ENCODE measurements at places on chromosomes 1 and 21.

- no peak for DNase-seq
Measured at GRCh38 chr21:30348506-30348905, at the start of gene KRTAP23-1. TSS of gene KRTAP23-1 (minus strand) at chr21:30348606. CDS start at chr21:30348606, 0 bp downstream.

GRCh38 chr1:59879574-59879973 lies 47.0 kb downstream of the CYP2J2 start:
- peak; percentile 77 for DNase-seq

GRCh38 chr1:156901966-156902915 lies 8.7 kb downstream of the PEAR1 start:
- DNase-seq = no peak

DNA sequence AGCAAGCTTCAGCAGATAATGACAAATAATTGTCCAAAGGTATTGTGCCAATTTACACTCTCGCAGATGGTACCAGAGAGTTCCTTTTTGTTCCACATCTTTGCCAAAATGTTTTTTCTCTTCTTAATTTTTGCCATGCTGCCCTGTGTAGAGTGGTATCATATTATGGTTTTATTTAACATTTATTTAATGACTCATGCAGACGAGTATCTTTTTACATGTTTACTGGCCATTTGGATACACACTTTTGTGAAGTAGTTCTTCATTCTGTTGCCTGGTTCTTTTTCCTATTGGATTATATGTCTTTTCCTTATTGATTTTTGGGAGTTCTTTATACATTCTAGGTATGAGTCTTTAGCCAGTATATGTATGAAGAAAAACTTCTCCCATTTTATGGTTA lies 151.1 kb downstream of the PCNX2 start:
- no peak for DNase-seq

- DNase-seq = peak; percentile 71
Measured at GRCh38 chr21:34732388-34732821, 63.6 kb downstream of the CLIC6 start.

DNA sequence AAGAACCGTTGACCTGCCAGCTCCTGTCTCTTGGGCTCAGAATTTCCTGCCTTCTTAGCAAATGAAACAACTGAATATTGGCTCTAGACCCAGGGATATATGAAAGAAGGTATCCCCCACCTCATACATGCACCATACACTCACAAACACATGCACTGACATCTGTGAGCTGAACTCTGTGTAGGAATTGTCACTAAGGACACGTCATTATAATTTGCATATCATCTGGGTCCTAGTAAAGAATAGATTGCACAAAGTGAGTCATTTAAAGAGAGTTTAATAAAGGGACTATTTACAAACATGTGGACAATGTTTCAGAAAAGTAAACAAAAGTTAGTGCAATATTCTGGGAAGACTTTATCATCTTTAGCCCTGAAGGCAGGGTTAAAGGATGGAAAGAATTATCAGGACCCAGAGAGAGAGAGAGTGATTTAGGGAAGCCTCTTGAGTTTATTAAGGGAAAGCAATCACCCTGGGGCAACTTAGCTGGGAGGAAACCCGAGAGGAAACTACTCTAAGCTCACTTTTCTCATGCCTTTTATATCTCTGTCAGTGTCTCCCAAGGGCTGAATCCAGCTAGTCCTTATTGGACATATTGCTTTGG lies 74.1 kb upstream of the PLA2G4A start:
- DNase-seq = no peak
